ENCODE measurements at places on chromosomes 5 and 9.

DNA sequence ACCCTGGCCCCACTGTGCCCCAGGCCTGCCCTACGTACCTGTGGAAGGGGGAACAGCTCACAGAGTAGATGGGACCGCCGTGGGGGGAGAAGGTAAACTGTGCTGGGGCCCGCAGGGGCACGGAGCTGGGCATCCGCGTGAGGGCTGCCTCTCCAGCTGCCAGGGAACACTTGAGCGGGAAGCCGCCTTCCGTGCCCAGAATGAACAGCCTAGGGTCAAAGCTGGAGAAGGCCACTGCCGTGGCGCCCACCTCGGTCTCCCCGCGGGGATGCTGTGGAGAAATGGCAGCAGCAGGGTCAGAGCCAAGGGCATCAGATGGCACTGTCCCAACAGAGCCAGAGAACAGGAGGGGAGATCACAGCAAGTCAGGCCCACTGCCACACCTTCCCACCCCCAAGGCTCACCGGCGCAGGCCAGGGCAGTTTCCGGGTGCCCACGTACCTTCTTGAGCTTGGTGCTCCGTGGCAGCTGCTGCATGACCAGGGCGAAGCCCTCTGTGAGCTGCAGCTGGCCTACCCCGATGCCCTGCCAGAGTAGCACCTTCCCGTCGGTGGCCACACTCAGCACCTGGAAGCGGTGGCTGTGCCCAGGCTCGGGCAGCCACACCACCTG is 21.9 kb downstream of the DYNC2I2 start:
- DNase-seq: no peak

- DNase-seq: no peak
Measured at GRCh38 chr5:151195622-151196021, 28.3 kb downstream of the CCDC69 start.

- DNase-seq: no peak
Measured at GRCh38 chr9:129178568-129179382, 714 bp upstream of the IER5L start.

DNA sequence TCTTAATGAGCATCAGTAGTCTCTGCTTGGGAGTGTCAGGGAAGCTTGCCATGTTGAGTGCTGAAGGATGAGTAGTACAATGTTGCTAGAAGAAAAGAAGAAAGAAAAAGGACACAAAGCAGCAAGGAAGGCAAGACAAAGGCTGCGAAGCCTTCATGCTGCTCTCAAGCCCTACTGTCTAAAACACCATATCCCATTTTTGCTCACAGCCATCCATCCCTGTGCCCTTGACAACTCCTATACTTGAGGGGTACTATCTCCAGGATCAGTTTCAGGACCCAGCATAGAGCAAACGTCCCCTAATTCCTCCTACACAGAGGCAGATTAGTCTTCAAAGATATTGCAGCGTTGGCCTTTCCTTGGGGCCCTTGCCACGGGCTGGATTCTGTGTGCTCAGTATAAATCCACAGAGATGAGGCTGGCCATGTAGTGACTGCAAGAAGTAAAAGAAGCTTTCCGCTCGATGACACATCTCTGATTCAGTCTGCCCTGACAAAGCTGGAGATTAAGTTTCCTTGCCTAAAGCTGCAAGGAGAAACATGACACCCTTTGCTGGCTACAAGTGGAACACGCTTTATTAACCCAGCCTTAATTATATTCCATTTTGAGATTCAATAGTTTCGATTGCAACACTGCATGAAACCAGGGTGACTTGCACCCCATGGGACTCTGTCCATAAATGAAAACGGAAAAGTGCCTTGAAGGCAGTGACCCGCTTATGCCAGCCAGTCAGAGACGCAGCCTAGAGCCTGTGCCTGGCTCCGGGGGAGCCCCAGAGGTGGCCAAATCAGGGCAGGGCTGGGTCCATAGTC is 304.6 kb downstream of the ACTL7B start:
- DNase-seq: no peak

DNA sequence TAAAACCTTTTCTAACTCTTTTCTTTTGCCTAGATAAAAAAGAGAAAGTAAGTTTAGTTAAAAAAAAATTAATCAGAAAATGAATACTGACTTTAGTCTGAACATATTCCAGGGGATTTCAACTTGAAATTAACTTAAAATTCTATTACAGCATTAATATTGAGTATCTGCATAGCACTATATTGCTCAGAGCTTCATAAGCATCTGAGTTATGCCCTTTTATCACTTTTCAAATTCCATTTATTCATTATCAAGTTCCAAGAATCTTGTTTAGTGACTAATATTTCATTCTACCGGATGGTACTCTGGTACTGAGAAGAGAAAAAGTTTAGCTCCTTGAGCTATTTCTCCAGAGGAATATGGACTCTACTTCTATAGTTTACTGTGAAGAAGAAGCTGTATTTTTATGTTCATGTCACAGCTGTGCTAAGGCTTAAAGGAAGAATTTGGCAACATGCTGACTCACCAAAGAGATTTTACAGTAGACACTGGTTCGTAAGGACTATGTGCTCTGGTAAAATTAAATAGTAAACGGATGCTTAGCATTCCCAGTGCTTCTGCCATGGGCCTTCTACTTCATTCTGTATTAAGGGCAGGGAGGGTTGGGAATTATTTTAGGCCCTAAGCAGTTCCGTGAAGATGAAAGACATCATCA is 285.2 kb upstream of the SEMA6A start:
- no peak for DNase-seq

- DNase-seq: no peak
Measured at GRCh38 chr5:76114179-76114851, 31.1 kb downstream of the SV2C start.

DNA sequence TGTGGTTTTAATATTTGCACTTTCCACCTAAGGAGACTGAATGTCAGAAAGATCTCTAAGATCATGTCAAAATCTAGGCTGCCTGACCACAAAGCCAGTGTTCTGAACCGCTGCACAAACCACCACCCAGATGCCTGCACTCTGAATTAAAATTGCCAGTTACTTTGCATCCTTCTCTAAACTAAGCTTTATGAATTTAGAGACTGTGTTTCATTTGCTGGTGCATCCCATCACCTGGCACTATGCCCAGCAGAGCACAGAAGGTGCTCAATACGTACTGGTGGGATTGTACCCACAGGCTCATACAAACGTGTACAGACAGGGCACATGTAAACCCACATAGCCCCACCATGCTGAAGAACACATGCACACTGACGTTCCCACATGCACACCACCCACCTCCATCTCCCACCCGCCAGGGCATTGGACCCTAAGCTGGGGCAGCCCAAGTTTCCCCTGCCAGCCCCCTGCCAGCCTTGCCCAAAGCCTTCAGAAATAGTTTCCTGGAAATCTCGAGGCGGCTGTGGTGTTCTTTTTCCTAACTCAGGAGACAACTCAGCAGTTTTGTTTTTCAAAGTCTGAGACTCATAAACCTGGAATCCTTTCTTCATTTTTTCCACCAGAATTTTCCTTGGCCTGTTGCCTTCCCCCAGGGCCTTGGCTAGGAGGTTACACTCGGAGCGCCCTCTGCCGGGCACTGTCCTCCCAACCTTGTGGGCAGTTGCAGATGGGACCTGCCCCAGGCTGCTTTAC is 9.6 kb upstream of the TRAF1 start:
- peak; percentile 92 for DNase-seq

DNA sequence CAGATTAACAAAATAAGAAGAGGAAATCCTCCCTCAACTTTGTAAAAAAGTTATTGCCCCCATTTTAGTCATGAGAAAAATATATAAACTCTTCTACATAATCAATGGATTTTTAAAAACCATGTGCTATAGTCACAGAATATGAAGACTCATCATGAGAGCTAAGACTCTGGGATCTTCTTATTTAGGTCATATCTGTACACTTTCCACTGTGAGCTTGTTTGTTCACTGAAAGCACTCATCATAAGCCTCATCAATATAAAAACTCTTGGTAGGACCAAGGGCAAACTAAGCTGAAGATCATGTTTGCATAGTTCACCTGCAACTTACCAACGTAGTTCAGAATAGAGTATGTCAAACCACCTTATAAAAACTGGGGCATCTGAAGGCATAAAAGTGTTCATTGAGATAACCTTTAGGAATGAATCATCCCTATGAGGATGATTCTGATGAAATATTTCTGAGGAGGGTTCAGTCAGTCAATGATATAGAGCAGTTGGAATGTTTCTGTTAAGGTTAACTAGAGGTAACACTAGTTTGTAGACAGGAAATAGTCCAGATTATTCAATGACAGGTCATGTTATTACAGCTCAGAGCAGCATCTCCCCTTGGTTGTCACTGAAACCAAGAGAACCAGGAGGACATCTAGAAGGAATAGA is 289.9 kb upstream of the SMC2 start:
- no peak for DNase-seq

DNA sequence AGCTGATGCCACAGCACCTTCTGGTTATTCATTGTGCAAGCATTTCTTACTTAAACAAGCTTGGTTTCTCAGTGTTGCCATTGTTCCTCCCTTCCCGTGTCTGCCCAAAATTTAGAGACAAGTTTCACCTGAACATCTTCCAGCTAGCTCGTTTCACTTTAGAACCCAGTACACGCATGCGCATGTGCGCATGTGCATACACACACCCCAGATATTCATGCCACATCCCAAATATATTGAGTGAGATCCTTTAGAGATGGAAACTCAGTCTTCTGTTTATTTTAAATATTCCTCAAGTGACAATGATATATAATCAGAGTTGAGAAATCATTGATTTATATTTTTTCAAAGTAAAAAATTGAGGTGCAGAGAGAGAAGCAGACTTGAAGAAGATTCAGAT is 147.6 kb downstream of the PLK2 start:
- DNase-seq: no peak

DNA sequence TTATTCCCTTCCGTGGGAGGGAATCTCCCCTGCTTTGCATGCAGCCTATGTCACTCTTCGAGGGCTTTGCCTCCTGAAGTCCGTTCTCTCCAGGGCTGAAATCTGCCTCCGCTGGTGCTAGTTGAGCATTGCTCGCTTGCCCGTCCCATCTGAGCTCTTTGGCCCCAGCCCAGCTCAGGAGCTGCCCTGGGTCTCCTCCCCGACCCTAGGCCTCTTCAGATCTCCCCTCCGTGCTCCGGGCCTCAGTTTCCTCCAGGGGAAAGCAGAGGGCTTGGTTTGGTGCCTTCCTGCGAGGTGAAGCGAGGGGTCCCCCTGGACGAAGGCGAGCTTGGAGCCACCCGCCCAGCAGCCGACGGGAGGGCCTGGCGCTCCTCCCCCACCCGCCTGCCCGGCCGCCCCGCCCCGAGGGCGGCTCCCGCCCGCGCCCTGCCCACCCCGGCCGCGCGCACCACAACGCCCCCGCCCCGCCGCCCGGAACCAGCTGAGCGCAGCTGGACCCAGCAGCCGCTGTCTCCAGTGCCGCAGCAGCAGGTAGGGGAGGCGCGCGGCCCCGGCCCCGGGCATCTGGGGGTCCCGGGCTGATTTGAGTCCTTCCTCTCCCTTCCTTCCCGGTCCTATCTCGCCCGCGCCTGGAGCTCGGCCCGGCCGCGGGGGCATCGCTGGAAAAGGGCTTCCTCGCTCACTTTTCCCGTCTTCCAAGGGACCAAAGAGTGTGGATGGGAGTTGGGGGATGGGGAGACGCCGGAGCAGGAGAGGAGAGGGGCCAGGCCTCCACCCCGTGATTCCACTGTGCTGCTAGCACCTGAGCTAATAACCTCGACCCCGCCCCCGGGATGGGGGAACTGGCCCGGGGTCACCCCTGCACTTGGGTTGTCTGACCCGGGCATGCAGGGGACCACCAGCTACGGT is at the start of gene GSN:
Gene GSN (plus strand): TSS at position 474 of the 909 bp plus-strand sequence. CDS start 33,810 bp downstream, outside the sequence.
- DNase-seq: peak; percentile 89

DNA sequence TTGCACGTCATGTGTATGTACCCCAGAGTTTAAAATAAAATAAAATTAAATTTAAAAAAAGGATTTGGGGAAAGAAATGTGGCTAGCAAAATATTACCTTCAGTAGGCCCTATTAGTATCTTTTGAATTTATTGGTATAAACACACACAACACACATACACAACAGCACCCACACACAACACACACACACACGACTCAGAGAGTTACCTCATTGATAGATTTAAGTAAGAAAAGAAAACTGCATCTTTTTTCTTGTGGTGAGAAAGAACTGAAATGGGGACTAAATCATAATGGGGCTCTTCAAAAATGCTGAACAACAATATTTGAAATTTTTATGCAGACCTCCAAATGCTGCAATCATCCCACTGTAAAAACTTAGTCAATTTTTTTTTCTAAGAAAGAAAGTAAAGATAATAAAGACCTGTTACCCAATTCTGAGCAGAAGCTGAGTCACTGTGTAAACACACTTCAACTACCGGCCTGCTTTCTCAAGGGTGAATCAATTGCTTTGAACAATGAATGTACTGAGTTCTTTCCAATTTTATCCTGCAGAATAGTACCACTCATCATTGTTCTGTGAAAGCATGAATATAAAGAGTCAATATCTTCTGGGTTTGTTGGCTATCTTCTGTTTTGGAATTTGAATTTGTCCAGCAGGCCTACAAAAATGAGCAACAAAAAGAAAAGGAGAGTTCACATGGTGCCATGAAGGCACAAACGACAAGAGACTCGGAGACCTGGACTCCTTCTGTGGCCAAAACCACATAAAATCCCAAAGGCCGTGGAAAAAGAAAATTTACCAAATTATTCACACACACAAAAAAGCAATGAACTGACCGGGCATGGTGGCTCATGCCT is 57.9 kb upstream of the CCNG1 start:
- DNase-seq: peak; percentile 37

GRCh38 chr9:7656636-7657035 is 142.9 kb downstream of the DMAC1 start:
- DNase-seq: no peak

DNA sequence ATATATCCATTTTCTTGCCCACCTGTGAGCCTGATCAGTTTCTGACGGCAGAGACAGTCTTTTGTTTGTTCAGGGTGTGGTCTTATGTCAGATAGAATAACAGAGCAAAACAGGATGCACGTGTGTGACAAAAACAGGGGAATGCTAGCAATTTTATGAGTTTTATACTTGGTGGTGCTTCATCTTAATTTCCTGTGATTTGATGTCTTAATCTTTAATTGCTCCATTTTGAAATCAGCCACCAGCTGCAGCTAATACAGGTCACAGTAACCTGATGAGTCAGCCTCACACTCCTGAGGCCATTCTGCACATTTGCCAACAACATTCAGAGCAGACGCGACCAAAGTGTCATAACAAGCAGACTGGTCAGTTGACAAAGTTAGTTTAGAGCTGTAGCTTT is 42.3 kb upstream of the JMY start:
- no peak for DNase-seq

DNA sequence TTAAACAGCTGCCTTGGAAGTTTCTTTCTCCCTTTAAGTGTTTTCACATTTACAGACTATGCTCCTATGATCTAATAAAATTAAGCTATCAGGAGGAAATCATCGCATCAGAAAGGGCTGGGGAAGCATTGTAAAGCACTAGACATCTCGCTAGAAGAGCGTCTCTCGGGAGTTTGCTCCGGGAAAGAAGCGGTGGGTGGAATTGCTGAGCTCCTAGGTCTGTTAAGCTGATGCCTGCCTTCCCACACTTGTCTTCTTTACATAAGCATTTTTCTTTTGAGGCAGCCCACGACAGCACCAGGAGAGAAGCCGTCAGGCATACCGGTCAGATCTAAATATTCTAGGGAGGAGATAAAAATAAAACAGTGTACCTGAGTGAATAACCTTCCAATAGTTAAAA is 541.7 kb upstream of the TUSC1 start:
- DNase-seq: no peak

All from K562 (cell line).